ENCODE measurements at places on chromosomes 5 and 9.

GRCh38 chr9:127222388-127223095 lies 42.0 kb upstream of the GARNL3 start:
- no peak for DNase-seq

GRCh38 chr9:28389411-28389810 lies 816.1 kb upstream of the C9orf72 start:
- no peak for DNase-seq

- no peak for DNase-seq
These were observed 51.5 kb downstream of the UBE2R2 start for GRCh38 chr9:33868440-33868973.

DNA sequence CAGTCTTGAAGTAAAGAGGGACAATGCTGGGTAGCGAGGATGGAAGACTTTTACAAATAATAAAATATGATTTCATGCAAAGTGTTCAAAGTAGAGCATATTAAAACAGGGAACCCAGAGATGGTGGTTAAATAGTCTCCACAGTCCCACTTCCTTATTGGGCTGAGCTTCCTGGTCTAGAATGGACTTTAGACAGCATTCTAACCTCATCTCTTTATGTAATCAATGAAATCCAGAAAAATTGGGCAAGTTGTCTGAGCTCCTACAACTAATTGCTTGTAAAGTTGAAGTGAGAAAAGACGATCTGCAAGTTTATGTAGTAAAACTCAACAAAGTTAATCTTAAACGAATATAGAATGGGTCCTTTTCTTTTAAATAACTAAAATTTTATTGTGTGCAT lies 328.9 kb downstream of the PJA2 start:
- DNase-seq = no peak

DNA sequence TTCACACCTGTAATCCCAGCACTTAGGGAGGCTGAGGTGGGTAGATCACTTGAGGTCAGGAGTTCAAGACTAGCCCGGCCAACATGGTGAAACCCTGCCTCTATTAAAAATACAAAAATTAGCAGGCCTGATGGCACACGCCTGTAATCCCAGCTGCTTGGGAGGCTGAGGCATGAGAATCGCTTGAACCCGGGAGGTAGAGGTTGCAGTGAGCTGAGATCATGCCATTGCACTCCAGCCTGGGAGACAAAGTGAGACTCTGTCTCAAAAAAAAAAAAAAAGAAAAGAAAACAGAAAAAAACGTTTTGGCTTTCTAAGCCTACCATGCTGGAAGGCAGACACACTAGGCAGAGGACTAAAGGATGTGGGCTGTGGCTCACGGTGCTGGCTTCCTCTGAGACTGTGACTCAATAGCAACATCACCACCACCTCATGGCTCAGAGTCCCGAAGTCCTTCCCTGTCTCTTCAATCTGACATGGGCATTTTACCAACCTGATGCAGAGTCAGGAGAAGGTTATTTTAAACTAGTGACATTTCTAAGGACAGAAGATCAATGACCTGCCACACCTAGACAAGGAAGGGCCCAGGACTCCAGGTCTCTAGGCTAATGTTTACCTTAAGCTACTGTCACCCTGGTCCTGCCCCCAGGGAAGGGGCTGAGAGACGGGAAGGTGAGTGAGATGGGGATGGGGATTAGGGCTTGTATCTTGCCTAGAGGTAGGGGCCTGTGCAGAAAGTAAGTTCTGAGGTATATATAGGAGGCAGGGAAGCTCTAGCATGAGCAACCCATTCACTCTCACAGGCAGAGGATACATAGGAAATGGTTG lies 3.7 kb downstream of the ECSCR start:
- peak; percentile 84 for DNase-seq

GRCh38 chr5:127060470-127060985 lies 12.8 kb downstream of the C5orf63 start:
- no peak for DNase-seq

- no peak for DNase-seq
These were observed 7.1 kb upstream of the TMEM215 start for GRCh38 chr9:32776201-32776600.

DNA sequence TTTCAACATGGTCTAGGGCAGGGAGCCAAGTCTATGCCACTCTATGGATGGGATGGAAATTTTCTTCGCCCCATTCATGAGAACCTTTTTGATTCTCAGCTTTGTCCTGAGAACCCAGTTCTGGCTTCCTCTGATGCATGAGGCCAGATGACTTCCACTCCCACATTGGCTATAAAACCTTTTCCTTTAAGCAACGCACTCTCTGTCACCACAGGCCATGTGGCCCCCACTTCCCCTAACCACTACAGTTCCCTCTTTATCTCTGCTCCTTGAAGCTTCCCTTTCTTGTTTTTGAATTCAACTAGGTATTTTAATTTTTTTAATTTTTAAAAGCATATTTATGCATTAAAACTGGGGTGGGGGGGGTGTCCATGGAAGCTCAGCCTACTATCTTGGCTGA lies 401.3 kb downstream of the ENC1 start:
- DNase-seq = no peak

DNA sequence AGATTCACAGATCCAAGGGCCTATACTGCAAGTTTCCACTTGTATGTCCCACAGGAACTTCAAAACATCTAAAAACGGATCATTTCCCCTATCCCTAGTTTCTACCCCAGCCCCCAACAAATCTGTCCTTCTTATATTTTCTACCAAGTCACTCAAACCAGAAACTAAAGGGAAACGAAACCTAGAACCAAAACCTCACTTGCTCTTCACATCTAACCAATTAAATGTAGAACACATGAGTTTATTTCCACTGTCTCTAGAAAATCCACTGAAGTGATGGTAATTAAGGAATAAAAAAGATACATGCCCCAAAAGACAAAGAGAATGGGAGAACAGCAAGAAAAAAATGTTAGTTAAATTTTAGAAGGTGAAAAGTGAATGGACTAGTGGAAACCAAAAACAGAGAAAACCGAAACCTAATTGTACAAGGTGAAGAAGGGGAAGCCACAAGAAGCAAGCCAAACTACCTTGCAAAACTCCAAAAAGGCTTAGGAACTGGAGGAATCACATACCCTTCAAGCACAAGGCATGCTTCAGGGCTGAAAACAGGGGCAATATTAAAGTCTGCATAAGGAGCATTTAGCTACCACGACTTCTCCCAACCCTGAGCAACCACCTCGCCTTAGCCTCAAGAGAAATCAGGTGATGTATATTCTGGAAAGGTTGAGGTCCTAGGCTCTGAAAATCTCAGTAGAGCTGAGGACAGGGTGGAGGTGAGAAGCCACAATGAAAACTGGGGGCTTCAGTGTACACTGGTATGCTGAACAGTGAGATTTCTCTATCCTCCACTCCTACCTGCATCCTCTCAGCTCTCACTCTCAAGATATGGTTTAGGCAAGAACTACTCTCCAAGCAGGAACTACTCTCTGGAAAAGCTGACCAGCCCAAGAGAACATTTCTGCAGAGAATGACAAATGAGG lies 11.1 kb downstream of the SMU1 start:
- DNase-seq = no peak

GRCh38 chr9:37531699-37532098 lies 44.5 kb downstream of the FBXO10 start:
- no peak for DNase-seq

DNA sequence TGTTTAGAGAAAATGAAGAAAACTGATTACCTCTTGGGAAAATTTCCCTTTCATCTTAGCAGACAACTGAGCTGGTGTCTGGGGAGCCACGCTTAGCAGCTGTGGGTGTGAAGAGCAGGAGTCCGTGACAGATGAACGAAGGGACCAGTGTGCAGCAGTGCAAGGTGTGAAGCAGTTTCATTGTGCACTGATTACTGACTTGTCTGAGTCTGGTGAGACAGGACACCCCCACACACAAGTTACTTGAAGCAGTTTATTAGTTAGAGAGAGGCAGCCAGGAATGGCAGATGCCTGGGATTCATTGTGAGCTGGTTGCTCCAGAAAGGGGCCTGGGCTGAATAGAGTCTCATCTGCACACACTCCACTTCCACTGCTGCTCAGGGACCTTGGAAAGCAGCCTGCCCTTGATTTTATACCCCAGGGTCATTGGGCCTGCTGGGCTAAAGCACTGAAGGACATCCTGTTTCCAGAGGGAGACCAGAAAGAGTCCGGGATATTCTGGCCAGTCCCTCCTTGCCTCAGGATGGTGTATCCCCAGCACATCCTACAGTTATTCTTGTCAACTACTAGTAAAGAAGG lies 47.4 kb downstream of the FBXL7 start:
- no peak for DNase-seq

DNA sequence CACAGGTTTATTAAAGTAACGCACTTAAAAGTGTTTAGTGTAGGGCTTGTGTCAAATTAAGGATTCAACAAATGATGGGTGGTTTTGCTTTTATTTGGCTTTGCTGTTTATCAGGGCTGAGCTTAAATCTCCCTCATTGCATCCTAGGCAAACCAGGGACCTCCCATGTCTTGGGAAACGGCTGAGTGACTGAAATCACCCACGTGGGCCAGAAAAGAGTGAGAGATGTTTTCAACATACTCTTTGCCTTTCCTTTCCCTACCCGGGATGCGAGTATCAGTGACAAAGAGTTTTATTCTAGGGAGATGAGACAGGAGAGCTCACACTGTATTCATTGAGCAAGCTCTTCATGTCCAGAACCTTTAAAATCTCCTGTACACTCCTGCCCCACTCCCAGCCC lies 23.3 kb downstream of the KCNMB1 start:
- DNase-seq = no peak

- no peak for DNase-seq
These were observed 60.7 kb downstream of the PARP8 start for GRCh38 chr5:50727149-50727496.

- no peak for DNase-seq
These were observed 180.9 kb downstream of the AOPEP start for GRCh38 chr9:94907264-94907936.

DNA sequence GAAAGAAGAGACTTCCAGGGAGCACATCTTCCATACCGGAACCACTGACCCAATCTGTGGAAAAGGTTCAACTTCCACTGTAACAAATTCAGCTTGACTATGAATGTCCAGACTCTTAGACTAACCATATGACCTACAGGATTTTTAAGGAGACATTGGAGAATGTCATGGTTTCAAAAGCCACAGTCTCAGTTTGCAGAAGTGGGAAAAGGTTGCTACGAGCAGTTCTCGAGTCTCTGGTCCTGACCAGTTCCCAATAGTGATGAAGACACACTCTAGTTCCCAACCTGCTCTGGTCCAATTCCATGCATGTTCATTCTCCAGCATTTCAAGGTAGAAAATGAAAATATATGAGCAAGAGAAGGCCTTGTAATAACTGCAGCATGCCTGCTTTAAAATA lies 158.0 kb downstream of the MAPKAP1 start:
- DNase-seq = no peak

DNA sequence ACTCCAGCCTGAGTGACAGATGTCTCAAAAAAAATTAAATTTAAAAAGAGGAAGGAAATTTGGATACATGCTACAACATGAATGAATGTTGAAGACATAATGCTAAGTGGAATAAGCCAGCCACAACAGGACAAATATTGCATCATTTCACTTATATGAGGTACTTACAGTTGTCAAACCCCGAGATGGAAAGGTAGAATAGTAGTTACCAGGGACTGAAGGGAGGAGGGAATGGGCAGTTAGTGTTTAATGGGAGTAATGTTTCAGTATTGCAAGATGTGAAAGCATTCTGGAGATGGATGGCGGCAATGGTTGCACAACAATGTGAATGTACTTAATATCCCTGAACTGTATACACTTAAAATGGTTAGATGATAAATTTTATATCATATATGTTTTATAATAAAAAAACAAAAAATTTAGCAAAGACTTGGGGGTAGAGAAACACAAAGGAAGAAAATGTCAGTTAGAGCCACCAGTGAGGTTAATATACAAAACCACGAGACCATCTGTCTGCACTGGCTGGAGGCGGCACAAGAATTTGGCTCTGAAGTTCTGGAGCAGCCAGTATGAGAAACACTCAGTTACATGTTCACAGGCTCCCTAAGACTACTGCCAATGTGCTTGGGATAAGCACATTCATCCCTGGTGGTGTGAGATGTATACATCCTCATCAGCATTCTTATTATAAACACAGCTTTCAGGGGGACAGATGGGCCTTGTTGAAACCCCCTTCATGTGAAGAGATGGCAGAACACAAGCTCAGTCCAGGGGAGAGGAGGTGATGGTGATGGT lies 37.0 kb upstream of the RPS23 start:
- no peak for DNase-seq
